ENCODE measurements at places on chromosomes 11 and 22.

- no peak for DNase-seq
These were observed 7.6 kb upstream of the MICAL2 start for GRCh38 chr11:12102588-12103410.

- no peak for DNase-seq
These were observed 191.1 kb upstream of the KIRREL3 start for GRCh38 chr11:127191689-127192088.

DNA sequence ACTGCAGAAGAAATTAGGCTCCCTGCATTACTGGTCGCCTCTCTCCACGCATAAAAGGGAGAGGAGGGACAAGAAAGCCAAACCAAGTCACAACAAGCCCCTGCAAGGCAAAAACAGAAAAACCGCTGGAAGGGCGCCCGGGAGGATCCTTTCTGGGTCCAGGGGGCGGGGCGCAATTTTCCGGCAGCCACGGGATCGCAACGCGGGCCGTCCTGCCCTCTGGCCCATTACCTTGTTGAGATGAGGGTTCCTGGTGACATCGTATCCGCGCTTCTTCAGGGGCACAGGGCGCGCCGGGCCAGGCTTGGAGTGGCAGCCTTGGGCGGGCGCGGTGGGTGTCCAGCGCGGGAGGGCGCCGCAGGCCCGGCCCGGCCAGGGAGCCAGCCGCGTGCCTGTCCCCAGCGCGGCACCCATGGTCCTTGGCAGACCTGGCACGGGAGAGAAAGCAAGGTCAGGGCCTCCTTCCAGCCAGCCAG is 847 bp downstream of the ME3 start:
- DNase-seq = no peak

GRCh38 chr11:45151362-45151982 is 5.0 kb downstream of the PRDM11 start:
- no peak for DNase-seq

DNA sequence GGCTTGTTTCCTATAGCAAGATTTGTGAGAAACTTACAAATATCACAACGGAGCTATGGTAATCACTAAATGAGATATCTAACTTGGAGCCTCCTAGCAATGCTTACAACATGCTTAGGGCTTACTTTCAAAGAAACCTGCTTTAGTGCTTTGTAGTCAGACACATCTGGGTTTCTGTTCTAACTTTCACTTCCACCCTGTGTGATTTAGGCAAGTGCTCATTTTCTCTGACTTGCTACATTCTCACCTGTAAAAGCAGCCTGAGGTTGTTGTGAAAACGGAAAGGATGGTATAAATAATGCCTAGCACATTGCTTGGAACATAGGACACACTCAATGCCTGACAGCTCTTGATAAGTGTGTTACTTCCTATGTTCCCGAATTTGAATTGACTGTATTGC is 45.6 kb downstream of the LRRC4C start:
- DNase-seq = no peak

DNA sequence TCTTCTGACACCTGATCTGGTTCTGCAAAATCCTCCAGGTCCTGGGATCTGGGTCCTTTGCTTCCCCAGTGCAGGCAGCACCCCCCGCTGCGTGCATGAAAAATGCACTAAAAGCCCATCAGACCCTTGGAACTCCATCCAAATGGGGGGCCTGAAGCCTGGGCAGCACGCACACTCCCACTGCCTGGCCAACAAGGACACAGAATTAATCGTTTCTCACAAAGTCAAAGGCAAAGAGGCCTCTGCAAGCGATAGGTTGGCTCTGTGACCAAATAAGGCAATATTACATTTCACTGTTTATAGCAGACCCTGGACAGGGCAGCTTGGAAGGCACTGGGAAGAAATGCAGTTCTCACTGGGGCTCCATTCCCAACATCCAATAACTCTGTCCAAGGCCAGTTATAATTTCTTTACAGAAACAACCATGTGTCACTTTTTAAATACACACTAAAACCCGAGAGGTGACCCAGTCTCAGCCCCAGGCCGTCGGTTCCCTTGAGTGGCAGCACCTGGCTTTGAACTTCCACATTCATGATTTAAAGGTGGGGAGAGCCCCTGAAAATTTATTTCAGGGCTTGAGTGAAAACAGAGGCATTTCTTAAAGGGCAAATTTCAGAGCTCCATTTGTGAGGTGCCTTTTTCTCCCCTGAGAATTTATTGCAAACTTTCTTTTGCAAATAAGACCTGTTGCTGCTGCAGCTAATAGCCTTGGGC is 114.4 kb upstream of the ANO1 start:
- DNase-seq = no peak

- no peak for DNase-seq
These were observed 11.4 kb downstream of the DNAL4 start for GRCh38 chr22:38782402-38783094.

DNA sequence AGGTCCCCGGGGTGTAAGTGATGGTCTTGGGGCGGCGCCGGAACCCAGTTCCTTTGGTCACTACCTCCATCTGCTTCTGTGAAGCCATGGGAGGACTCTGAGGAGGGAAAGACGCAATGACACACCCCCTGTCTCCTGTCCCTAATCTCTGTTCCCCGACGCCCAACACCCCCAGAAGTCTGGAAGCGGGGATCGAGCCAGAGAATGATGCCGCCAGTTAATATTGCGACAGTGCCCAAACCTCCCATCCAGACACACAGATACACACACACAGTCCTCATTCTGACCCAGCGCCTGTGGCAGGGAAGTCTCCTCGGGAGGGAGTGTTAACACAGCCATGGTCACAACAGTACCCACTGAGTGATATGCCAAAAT is 352 bp downstream of the C22orf23 start:
- DNase-seq = no peak

- no peak for DNase-seq
These were observed 1054.3 kb upstream of the TENM4 start for GRCh38 chr11:80495116-80495515.

DNA sequence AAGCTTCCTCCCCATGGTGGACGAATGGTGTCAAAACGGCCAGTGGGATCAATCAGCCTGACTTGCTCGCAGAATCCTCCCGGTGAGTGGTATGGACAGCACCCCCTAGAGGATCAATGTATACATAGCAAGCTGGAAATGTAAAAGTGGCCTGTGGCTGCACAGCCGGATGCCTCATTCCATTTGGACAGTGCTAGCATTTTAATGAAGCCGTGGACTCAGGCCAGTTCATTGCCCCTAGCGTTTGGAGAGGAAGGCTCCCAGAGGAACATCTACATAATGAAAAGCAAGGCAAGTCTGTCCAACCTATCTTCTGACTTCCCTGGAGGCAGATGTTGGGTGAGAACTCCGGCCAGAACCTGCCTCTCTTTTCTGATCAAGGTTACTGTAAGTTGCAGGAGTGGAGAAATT is 942.3 kb downstream of the NTM start:
- DNase-seq = no peak

DNA sequence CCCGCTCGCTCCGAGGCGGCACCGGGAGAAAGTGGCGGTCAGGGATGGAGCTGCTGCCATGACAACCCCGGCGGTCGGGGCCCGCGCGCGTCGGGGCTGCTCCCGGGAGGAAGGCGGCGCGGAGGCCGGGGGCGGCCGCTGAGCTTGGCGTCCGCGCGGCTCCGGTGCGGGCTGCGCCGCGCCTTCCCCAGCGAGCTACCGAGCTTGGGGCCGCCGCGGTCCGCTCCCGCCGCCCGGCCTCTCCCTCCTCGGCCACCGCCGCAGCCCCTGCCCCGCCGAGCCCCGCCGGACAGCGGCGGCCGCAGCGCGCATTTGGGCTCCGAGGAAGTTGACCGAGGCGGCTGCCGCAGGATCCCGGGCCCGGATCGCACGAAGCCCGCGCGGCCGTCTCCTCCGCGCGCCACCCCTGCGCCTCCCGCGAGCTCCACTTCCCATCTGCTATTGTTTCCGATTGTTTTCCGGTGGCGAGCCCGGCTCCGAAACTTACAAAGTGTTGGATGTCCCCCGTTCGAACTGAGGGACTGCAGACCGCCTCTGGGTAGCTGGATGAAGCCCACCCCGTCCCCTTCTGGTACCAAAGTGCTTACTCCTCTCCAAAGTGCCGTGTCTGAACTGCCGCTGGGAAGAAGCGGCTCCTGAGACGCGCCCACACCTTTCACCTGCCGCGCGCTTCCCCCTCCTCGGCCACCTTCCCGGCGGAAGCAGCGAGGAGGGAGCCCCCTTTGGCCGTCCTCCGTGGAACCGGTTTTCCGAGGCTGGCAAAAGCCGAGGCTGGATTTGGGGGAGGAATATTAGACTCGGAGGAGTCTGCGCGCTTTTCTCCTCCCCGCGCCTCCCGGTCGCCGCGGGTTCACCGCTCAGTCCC is 540.3 kb downstream of the NTM start:
- DNase-seq = no peak

GRCh38 chr22:48530666-48531065 is 1297.0 kb downstream of the BRD1 start:
- no peak for DNase-seq

- peak; percentile 23 for DNase-seq
These were observed 10.4 kb downstream of the SPATA19 start for GRCh38 chr11:133834682-133835592.

GRCh38 chr22:41732096-41732772 is 32.9 kb downstream of the MEI1 start:
- no peak for DNase-seq

- DNase-seq = no peak
These were observed 16.6 kb downstream of the OR10D3 start for GRCh38 chr11:124199702-124200101.

GRCh38 chr11:118087931-118088330 is 1.2 kb upstream of the SMIM35 start:
- no peak for DNase-seq

- no peak for DNase-seq
These were observed 48.7 kb upstream of the EP300 start for GRCh38 chr22:41043722-41044121.

GRCh38 chr11:326842-327580 is 6.4 kb upstream of the IFITM3 start:
- peak; percentile 96 for DNase-seq

GRCh38 chr11:93169143-93169542 is 28.6 kb downstream of the SLC36A4 start:
- DNase-seq = no peak

- no peak for DNase-seq
These were observed 20.6 kb upstream of the EIF3M start for GRCh38 chr11:32562839-32563599.

- DNase-seq = no peak
These were observed 3.8 kb upstream of the RNF141 start for GRCh38 chr11:10544491-10545465.
